Activated T-helper 9 cell treated with anti-CD3 and anti-CD28 coated beads, Interleukin-2, amount 50 U/mL, for 16 hours (primary cell): ENCODE measurements at places on chromosomes 4 and X.

DNA sequence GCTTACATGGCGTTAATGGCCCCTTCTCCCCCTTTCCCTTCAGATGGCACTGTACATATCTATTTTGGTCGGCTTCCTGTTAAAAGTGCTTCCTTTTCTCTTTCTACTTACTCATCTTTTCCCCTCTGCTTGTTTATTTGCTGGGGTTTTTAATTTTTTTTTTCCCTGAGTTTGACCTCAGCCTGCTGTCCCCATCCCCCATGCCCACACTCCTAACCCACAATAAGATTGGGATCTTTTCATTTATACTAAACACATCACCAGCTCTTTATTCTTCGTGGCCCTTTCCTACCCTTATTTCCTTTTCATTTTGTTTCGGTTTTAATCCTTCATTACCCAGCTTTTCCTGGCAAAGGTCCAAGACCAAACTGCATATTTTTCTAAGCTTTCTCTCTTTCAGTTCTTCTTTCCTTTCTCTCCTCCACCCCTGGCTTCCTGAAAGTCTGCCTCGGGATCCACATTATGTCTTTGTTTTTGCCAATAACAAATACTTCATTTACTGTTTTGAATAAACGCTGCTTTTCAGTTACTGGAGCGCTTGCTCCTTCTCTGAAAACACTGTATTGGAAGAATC is 152.0 kb upstream of the USP9X start:
- DNase-seq: no peak

DNA sequence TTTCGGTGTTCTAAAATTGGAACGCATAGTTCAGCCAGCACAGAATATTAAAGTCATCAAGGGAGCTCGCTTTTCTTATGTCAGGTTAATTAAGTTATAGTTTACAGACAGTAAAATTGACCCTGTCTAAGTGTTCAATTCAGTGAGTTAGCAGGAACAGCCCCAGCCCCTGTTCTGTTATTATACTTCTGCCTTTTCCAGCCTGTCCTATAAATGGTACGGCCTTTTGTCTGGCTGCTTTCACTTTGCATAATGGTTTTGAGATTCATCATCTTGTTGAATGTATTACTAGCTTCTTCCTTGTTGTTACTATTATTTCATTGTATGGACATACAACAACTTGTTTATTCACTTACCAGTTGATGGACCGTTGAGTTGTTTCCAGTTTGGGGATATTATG is 9.5 kb downstream of the CXCL13 start:
- no peak for DNase-seq

DNA sequence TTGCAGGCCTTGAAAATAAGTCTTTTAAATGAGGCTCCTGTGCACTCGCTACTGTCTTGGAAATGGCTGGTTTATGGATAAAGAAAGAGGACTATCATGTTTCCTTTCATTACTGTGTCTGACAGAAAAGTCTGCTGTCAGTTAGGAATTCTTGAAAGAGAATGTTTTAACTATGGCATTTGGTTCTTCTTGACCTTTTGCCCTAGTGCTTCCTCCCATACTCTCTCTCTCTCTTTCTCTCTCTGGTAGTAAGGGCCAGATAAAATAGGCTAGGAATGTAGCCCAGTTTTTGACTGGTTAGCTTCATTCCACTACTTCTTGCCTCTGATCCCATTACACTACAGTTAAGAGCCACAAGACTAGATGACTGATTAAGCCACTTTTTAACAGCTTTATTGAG is 29.8 kb downstream of the YY2 start:
- DNase-seq: no peak

- no peak for DNase-seq
These were observed 13.5 kb downstream of the MSANTD1 start for GRCh38 chr4:3262208-3263052.

GRCh38 chr4:177271915-177272766 is 37.5 kb upstream of the NEIL3 start:
- no peak for DNase-seq

- DNase-seq: no peak
These were observed 16.2 kb downstream of the ZFYVE28 start for GRCh38 chr4:2402048-2402842.

DNA sequence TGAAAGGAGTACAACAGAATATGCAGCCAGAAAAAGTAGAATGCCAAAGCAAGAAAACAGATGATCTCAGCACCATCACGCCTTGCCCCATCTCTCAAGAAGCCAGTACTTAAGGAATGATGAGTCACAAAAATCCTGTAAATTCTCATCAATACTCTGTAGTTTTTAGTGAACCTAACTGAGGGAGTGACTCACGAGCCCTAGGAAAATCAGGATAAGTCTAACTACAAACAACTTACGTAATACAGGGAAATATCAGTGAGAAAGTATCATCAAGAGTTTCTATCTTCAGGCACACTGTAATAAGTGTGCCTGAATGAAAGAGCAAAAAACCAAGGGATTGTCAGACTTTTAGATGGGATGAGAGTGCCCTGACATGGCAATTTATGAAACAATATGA is 644.4 kb downstream of the STPG2 start:
- DNase-seq: no peak

GRCh38 chr4:38621028-38621684 is 42.8 kb upstream of the KLF3 start:
- no peak for DNase-seq

DNA sequence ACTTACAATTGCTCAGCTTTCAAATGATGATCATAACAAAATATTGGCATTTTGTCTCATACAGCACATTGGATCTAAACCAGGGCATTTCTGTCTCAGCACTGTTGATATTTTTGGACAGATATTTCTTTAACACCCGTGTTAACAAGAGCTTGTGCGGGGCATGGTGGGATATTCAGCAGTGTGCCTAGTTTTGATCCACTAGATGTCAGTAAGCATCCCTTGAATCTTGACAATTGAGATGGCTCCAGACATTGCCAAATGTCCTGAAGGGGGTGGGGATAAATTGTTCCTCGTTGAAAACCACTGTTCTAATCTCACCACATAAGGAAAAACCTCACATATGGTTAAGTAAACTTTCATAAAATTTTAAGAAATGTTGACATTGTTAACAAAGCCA is 806.3 kb downstream of the STIM2 start:
- no peak for DNase-seq

GRCh38 chr4:3352941-3353594 is 60.2 kb downstream of the RGS12 start:
- DNase-seq: no peak

DNA sequence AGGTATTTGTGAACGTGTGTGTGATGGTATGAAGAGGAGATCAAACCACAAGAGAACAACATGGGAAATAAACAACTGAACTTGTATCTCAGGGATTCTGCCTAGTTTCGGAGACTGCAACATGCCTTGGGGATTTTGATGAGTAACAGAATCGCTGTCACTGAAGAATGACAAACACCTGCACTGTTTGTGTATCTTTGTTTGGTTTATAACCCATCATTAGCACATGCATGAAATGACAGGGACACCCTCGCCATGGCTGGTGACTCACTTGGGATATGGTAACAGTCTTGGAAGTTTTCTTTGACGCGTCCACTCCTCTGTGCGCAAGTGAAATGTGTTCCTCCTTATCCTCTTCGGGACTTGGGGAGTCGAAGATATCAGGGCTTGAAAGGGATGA is 30.3 kb upstream of the MAP3K15 start:
- DNase-seq: no peak

GRCh38 chrX:148620023-148620422 is 119.6 kb downstream of the AFF2 start:
- no peak for DNase-seq

DNA sequence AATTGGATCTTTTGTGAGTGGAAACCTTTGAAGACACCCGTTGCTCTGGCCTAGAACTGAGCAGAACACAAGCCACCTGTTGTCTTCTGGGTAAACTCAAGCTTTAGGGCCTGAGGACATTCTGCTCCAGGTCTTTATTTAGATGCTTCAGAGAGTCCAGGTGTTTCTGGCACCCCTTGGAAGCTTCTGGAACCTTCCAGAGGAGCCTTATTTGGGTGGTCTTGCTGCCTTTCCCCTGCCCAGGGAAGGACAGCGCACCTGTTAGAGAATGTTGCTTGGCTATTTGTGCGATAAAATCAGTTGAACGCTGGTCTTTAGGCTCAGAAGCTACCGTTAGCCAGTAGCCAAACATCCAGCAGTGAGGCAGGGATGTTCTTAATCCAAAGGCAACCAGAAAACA is 3.0 kb downstream of the ZNF275 start:
- DNase-seq: no peak

GRCh38 chrX:580030-580429 is 50.6 kb upstream of the SHOX start:
- no peak for DNase-seq

DNA sequence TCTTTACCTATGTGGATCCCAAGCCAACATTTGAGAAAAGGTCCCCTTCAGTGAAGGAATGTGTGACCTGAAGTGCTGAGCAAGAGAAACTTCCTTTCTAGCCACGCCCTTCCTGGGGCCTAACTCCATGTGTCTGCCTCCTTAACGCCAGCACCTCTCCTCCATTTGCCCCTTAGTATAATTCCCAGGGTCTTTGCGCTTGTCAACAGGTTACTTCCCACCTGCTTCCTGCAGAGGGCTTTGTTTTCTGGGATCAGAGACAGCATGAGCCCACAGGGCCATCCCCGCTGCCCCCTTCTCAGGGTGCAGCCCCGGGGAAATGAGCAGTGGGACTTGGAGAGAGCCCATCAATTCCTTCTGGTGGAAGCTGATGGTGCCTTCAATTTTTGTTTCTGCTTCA is 45.9 kb upstream of the DRD5 start:
- no peak for DNase-seq

DNA sequence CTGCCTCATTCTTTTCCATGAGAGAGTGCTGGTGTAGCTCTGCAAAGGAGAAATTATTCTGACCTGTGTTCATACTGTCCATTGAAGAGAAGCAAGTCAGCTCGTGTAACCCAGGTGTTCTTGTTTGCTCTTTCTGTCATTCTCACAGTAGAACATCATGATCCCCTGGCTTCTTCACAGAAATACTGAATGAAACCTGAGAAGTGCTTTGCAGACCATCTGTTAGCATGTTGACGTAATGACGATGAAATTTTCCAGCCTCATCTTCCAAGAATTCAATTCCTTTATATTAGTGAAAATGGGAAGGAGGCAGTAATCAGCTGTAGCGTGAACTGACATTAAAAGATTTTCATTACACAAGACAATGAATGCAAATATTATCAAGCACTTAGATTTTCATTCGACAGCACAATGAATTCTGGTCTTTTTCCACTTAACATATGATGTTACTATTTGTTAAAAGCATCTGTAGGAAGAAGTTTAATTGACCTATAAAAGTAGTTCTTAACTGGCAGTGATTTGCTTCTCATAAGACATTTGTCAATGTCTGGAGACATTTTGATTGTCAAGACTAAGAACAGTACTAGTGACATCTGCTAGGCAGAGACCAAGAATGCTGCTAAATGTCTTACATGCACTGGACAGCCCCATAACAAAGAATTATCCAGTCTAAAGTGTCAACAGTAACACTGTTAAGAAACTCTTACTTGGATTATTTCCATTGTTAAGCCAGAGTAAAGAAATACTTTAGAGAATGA is 246.3 kb downstream of the BANK1 start:
- DNase-seq: no peak

DNA sequence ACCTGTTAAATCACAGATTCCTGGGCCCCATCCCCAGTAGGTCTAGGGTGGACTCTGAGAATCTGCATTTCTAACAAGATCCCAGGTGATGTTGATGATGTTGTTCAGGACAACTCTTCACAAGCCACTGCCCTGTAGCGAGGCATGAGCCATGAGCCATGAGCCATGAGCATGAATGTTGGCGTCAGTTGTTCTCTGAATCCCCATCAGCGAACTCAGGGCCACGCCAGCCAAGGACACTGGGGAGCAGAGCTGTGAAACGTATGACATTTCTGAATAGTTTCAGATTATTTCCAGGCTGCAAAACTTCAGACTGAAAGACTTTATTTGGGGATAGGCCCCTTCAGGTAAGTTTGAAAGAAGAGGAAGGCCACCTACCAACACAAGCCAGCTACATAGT is 46.9 kb upstream of the HCCS start:
- no peak for DNase-seq

DNA sequence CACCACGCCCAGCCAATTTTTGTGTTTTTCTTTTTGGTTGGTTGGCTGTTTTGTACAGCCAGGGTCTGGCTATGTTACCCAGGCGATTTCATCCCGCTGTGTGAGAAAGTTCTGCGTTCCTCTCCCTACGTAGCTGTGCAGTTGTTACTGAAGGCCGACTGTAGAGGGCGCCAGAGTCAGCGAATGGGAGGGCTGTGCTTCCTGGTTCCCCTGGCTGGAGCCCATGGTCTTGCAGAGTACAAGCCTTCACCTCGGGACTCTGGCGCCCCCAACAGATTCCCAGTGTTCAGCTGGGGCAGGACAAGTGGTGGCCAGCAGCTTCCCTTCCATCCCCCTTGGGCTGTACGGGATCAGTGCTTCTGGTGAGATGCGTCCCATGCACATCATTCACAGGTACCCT is 5.6 kb upstream of the CT45A1 start:
- DNase-seq: no peak

- DNase-seq: peak; percentile 9
These were observed 42.7 kb downstream of the ASMT start for GRCh38 chrX:1657367-1658070.

DNA sequence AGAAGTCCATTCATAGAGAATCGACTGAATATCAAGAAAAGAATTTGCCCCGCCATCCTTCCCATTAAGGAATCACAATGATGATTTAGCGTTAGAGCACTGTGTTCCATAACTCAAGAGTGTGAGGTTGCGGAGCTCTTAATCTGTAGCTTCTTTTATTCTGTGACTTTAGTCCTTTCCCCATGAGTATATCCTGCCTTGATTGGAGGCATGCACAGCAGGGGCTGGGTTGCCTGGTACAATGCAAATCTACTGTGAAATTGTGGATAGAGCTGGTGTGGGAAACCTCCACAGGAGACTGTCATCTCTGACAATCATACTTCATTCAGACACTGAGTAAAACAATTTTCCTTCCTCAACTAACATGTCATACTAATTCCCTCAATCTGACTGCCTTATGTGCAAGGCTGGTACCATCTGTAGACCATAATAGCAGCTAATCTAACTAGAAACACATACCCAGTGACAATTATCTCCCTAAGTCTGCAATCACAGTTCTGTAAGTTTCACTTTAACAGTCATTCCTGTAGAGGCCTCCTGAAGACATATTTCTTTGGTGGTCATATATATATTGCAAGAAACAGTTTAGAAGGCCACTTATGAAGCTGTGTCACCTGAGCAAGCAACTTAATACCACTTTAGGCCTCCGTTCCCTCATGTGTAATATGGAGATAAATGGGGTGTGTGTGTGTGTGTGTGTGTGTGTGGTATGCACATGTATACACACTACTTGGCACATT is 355.2 kb upstream of the FAM241A start:
- DNase-seq: no peak

DNA sequence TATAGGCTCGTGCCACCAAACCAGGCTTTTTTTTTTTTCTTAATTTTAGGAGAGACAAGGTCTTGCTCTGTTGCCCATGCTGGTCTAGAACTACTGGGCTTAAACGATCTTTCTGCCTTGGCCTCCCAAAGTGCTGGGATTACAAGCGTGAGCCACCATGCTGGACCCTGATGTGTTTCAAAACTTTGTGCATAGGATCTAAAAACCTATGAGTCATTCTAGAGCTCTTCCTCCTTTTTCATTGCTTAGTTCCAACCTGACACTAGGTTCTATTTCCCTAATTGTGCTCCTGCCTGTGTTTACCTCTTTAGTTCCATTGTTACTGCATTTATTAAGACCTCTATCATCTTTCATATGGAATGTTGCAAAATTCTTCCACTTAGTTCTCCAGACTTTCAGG is 57.3 kb downstream of the HPGD start:
- DNase-seq: no peak
